Hematopoietic multipotent progenitor cell treated with erythropoietin and hydrocortisone succinate and interleukin-3 and kit ligand, for 6 days (in vitro differentiated cells): ENCODE measurements at places on chromosomes 7 and 10.

- DNase-seq, result no peak
These were observed 18.7 kb downstream of the SRRM3 start for GRCh38 chr7:76220185-76221057.

DNA sequence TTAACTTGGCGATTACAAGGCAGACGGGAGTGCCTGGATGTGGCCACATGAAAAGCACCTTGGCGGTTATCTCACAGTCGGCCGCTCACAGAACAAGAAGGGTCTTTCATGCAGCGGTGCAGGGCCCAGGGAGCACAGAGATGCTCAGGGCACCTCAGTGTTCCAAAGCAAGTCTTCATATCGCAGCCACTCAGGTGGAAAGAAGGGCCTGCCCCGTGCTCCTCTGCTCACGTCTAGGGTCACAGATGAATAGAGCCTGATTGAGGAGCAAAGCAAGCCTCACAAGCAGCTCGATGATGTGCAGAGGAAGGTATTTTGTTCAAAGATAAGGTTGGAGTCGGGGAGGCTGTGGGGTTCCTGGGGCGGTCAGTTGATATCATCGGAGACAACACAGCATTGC, 297.8 kb downstream of the WDR11 start:
- DNase-seq, result no peak

GRCh38 chr10:122374859-122375678, 561 bp downstream of the PLEKHA1 start:
- DNase-seq, result peak; percentile 15

GRCh38 chr10:58700591-58700990, 187.9 kb downstream of the BICC1 start:
- DNase-seq, result no peak

- DNase-seq, result no peak
These were observed 103.7 kb upstream of the ZMIZ1 start for GRCh38 chr10:78964952-78965633.

DNA sequence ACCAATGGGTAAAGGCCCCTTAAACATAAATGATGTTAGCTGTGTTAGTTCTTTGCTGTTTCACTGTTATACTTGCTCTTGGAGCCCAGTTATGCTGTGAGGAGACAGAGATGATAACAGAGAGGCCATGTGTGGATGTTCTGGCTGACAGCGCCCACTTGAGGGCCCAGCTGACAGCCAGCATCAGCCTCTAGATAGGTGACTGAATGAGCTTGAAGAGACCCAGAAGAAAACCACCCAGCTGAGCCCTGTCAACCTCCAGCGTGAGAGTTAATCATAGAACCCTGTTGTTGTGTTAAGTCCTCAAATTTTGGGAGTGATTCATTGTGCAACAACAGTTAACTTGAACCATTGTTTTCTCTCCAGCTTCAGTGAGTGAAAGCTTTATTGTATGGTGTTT, 91.7 kb downstream of the GLRX3 start:
- no peak for DNase-seq

DNA sequence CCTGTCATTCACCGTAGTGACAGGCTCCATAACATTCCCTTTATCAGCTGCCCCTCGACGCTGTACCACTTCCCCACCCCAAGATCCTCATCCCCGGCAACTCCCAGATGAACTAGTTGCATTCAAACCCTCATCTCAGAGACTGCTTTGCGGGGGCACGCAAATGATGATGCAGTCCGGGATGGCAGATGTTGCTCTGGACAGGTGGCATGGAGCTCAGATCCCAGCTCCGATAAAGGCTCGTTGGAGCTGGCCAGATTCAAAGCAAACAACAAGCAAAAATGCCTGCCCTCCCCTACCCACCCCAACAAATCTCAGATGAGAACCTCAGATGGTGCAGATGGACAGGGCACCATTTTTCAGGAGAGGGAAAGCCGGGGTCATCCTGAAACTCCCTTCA, 46.7 kb downstream of the CARD11 start:
- no peak for DNase-seq

DNA sequence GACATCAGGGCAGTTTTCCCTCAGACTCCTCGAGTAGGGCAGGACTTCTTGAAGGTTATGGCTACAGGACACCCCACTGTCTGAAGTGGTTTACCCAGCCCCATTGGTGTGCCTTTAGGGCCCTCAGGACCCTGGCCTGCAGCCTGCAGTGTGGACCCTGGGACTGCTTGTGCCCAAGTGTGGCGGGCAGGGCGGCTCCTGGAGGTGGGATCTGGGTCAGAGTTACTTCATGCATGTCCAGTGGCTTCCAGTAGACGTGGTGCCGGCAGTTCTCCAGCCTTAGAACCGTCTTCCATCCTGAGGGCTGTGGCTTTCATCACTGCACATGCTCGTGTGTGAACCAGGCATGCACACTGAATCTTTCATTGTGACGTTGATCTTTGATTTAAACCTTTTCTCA, 16.7 kb downstream of the EIF3B start:
- no peak for DNase-seq

- peak; percentile 94 for DNase-seq
These were observed 60.4 kb downstream of the ADD3 start for GRCh38 chr10:110067960-110068770.

- DNase-seq, result no peak
These were observed 49.6 kb upstream of the PDE1C start for GRCh38 chr7:32119790-32120196.

DNA sequence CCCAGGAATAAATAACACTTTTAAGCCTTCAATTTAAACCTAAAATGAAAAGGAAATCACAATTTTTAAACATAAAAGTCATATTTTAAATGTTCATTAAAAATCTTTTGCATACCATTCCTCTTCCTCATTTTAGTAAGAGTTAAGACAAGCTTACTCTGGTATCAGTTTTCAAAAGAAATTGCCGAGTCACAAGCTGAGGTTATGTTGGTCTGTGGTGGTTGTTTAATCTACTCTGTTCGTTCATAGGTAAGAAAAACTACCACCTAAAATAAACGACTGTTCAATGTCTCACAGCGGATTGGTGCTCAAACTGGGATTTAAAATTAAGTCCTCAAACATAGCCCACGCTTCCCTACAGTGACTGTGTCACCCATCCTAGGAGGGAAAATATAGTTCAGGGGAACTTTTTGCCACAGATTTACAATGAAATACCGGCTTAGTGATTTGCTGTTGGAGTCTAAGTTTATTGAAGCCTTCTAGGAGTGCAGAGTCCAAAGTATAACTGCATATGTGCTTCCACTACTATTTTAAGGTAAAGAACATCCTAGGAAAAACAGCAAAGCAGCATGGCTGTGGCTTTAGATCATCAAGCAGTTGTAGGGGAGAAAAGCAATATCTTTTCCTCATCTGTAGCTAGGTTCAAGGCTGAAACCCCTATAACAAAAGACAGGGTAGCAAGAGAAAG, 61.1 kb downstream of the GNAT3 start:
- DNase-seq, result peak; percentile 64

DNA sequence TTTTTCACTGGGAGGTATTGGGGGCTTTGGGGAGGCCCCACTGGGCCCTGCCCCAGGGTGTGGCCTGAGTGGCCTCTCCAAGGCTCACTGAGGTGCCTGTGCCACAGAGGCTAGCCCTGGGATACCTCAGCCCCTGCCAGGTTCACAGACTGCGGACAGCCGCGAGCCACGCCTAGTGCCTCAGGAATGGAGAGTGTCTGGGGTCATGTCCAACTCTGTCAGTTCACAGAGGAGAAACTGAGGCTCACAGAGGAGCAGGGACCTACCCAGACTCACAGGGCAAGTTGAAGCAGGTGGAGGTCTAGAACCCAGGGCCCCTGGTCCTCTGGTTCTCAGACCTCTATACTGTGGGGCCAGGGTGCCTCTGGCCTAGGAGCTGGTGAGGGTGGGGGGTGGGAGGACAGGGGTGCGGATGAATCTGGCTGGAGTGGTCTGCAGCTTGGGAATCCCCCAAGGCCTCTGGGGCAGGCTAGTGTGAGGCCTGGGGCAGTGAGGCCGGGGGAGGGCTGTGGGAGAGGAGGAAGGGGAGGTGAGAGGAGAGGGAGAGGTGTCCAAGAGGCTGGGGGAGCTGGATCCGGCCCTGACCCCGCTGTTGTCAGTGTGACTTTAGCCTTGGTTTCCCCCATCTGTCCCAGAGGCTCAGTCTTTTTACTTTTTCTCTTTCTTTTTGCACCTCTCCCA, 20.0 kb downstream of the NEURL1 start:
- no peak for DNase-seq

- DNase-seq, result no peak
These were observed 250.9 kb downstream of the TWIST1 start for GRCh38 chr7:18866359-18867036.

DNA sequence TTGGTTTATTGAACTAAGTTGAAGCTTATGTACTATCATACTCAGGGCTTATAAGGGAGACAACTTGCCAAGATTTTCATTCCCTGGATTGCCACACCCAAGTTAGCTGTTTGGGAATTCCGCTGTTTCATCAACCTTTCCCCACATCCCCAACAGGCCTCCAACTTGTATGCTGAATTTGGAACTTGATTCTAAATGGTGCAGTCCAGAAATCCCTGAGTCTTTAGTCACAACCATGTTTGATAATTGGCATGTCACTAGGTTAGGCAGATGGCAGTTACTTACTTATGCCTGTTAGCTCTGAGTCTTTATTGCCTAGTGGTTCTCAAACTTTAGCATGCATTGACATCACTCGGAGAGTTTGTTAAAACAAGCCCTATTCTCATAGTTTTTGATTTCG, 135.4 kb upstream of the PRPS1L1 start:
- DNase-seq, result no peak

DNA sequence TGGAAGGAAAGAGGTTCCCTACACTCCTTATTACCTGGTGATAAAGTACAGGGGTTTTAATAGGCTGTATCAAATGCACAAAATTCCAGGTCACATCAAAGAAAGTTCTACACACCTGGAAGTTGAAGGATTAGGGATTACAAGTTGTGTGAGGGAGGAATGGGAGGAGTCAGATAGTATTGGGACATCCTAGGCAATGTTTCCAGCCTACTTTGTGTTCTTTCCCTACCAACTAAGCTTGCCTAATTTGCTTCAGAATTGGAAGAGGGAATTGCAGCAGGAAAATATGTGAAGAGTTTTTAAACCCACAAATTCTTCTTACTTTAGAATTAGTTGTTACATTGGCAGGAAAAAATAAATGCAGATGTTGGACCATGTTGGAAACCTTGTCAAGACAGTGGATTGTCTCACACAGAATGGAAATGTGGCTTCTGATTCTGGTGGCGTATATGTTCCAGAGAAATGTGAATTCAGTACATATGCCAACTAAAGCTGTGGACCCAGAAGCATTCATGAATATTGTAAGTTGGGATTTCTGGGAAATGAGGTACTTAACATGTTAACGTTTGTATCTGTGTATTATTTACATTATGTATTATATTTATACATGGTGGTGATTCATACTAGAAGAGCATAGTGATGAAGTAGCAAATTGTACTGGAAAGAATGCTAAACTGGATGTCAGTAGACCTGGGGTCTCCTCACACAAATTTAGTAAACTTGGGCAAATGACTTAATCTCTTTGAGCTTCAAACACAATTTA, at the start of gene LIPM:
TSS of gene LIPM (plus strand) at position 208 of the 763 bp plus-strand sequence. CDS start at position 375, 167 bp downstream.
- DNase-seq, result no peak

GRCh38 chr7:141652691-141653090, 49.3 kb downstream of the DENND11 start:
- DNase-seq, result no peak

DNA sequence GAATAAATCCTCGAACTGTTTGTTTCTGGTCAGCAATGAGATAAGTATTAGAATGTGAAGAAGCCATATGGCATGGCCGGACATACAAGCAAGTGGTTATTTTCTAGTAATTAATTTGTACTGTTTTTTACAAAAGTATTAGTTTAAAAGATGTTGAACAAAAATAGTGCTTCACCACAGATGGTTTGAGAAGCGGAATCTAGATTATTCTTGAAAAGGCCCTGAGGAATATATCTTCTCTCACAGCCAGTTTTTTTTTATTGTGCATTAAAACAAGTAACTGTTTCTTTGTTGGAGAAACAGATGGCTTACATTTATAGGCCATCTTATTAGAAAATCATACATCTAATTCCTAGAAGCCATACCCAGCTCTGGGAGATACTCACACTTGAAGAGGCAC, 153.3 kb downstream of the TMEM26 start:
- no peak for DNase-seq

DNA sequence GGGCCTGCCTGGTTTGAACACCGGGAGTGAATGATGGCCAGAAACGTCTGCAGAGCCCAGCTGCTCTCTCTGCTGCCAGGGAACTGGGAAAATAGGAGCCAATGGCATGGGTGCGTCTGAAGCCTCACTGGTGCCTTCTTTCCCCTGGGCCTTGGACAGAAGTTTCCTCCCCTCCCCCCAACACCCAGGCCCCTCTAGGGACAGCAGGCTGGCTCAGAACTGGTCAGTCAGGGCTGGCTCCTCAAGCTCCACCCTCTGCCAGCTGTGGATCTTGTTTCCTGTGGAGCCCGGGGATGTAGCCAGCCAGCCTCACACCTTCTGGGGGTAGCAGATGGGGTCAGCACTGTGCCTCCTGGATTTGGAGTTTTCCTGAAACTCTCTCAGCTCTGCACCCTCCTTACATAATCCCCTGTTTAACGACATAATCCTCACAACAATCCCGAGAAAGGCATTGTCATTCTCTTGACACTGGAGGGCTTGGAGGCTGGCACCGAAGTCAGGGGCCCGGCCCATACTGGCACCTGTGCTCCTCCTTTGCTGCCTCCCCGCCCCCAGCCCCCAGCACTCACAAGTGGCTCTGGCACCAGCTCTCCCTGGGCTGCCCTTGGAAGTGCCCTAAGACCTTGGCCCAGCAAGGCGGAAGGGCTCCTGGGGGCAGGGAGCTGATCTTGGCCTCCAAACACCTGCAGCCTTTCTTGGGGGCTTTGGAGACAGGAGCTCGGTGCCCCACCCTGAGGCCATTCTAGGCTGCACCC, 5.7 kb downstream of the LDB3 start:
- DNase-seq, result no peak

DNA sequence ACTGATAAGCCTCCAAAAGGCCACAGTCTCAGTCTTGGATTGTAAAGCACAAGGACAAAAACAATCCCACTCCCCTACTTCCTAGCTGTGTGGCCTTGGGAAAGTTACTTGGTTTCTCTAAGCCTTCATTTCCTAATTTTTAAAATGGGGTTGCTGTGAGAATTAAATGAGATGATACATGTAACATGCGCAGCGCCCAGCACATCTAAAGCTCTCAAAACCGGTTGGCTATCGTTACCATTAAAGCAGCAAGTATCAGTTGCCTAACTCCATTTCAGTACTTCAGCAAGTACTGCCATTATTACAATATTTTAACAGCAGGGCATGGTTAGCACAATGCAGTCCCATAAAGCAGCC, 1.9 kb downstream of the NRCAM start:
- DNase-seq, result no peak

DNA sequence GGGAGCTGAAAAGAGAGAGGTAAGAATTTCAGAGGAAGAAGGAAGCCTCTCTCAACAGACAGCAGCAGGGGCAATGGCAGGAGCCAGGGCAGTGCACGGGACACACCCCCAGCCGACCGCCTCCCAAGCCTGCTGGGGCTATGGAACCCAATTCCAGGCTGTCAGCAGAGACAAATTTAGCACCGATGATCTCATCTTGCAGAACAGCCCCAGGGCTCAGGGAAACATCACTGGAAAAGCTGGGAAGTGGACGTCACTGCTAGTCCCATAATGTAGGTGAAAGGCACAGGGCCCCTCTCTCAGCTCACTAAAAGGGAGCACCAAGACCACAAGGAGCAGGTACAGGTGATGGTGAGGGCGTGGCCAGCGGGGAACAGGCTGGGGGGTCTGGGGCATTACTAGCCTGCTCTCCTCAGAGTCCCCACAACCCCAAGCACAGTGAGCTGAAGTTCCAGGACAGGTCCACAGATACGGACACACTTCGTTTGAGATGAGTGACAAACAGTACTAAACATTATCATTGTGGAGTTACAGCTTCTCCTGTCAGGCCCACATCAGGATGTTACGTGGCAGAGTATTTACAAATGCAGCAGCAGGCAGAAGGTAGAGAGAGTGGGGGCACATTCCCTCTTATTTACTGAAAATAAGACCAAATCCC, 103.7 kb downstream of the PLXNA4 start:
- DNase-seq, result no peak
